ELR (cell line): ENCODE measurements at places on chromosomes 1 and 21.

GRCh38 chr1:90826834-90827233 lies 109.7 kb upstream of the BARHL2 start:
- no peak for DNase-seq

GRCh38 chr1:192952646-192953045 lies 106.5 kb downstream of the UCHL5 start:
- peak; percentile 15 for DNase-seq

DNA sequence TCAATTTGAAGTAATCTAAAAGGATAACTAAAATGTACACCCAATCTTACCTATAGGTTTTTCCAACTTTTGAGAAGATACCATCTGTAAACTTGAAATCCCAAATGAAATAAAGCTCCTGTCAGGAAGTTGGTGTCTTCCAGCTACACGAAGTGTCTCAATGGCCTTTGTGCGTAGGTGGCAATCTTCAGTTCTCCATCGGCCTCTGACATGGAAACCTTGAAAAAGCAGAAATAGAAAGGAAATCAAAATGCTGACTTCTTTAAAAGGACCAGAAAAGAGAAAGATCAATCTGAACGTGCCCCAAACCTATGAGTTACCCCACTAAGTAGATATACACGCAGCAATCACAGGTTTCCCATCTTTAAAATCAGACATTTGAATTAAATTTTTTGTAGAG lies 10.0 kb downstream of the MKNK1 start:
- no peak for DNase-seq

GRCh38 chr1:172770071-172770470 lies 111.2 kb downstream of the FASLG start:
- DNase-seq = no peak

DNA sequence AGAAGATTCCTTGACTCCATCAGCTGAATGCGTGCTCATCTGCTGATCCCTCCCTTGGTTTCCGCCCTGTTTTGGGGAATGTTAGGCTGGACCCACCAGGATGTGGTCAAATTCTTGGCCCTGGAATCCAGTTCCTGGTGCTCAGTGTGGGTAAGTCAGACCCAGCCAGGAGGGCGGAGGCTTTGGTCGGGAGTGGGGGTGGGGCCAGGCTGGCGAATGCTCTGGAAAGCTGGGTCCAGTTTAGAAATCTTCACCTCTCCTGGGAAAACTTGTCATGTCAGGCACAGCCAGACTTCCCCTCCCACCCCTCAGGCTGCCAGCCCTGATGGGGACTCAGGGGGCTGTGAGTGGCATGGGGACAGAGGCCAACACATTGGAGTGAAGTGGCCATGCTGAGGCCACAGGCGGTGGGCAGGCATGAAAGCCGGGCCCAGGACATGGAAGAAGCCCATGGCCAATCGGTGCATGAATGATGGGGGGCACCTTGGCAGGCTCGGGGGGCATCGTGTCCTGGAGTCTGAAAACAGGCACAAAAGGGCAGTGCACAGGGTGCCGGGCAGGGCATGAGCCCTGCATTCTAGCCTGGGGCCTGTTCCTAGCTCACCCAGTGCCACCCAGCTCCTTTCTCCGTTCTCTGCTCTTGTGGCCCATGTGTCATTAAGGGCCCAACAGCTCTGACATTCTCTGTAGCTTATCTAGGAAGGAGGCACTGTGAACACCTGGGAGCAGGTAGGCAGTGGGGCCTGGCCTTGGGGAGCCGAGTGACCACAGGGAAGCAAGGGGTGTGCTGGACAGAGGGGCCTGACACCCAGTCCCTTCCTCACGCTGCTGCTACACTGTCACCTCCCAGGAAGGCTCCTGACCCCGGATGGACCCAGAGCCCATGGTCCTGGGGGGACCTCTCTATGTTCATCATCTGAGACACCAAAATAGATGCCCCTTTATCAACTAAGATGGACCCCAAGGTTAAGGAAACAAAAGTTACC lies 14.6 kb upstream of the PADI1 start:
- peak; percentile 95 for DNase-seq

DNA sequence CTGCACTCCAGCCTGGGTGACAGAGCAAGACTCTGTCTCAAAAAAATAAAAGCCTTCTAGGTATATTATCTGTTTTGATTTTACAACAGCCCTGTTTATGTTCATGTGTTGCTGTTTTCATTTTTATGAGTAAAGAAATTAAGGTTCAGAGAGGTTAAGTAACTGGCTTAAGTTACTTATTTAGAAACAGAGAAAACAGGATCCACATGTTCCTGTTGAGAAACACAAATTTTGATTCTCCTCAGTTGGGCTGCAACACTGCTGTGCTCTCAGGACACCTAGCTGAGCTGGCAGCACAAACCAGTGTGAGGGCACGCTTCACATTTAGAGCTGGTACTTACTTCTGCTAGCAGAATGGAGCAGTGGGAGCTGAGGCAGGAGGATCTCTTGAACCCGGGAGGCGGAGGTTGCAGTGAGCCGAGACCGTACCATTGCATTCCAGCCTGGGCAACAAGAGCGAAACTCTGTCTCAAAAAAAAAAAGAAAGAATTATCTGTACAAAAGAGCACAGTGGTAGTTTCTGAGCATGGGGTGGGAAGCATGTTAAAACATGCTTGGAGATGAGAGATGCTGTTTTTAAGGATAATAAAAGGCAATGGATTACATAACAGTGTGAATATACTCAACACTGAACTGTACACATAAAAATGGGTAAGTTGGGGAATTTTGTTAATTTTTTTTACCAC lies 2.4 kb downstream of the SPRTN start:
- DNase-seq = no peak

- DNase-seq = peak; percentile 92
Observed at GRCh38 chr21:45551316-45551715, 9.1 kb upstream of the SLC19A1 start.

GRCh38 chr1:168653567-168653966 lies 75.4 kb downstream of the DPT start:
- no peak for DNase-seq

- DNase-seq = no peak
Observed at GRCh38 chr1:56115701-56116100, 463.7 kb downstream of the PLPP3 start.

DNA sequence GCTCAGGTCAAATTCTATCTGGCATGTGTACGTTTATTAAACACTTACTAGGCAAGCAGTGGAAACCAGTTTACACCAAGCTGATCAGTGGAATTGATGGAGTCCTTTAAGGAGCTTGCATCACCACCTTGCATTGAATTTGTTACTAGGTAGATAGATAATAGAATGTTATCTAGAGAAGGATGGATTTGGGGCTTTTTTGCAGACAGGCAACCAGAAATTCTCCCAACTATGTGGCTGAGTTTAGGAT lies 44.9 kb downstream of the HHAT start:
- no peak for DNase-seq

DNA sequence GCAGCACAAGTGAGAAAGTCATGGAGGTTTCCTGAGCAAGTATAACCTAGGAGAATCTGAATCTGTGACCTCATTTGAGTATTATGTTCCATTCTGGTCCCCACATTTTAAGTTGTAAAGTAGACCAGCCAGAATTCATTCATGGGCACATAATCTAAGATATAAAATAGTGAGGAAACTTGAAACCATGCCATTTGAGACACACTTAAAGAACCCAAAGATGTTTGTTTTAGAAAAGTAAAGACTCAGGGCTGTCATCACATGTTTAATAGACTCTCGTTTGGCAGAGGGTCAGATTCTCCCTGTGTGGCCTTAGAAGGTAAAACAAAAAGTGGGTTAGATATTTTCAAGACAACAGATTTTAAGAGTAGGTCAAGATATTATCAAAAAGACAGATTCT lies 6.4 kb downstream of the SZT2 start:
- DNase-seq = no peak

DNA sequence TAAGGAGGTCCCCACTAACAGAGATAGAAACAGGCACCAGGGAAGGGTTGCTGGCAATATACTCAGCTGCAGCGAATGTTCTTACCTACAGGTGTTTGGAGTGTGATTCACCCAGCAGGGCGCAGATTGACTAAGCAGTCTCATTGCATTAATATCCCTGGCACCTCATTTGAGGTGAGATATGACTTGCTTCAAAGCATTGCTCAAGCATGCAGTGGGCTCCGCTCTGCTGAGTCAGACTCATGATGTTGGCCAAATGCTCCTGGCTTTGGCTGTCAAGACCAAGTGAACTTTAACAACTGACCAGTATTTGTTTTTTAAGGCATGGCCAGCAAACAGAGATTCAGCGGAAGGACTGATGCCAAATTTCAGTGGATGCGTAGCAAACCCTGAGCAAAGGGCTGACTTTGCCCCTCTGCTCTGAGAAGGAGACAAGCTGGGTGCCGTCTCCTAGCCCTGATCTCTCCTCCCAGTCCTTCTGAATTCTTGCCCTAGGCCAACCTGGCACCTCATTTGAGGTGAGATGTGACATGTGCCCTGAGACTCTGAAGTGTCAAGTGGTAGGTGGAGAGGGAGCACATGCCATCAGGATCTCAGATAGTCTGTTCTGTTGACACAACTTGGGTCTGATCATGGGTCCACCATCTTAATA lies 187.1 kb upstream of the COA6 start:
- peak; percentile 77 for DNase-seq

- peak; percentile 55 for DNase-seq
Observed at GRCh38 chr1:225460737-225461532, 33.1 kb upstream of the LBR start.

- peak; percentile 58 for DNase-seq
Observed at GRCh38 chr1:70290218-70290617, 64.3 kb downstream of the ANKRD13C start.

GRCh38 chr1:173043253-173043652 lies 7.5 kb downstream of the TNFSF18 start:
- DNase-seq = peak; percentile 73

- DNase-seq = no peak
Observed at GRCh38 chr1:172885971-172886370, 164.8 kb downstream of the TNFSF18 start.

- DNase-seq = no peak
Observed at GRCh38 chr1:170887726-170888125, 47.6 kb upstream of the MROH9 start.

DNA sequence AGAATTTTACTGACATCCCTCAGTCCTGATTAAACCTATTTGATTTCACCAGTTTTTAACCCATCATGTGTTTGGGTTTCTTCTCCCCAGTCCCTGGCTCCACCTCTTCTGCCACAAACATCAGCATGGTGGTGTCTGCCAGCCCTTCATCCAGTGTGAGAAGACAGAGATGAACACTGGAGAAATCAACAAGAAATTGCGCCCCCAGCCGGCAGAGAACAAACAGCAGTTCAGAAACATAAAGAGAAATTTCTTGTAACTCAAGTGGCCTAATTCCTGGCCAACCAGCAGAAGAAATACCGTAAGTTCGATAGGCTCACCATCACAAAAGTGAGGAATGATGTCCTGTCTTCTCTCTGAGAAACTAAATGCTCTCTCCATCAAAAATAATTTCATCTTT lies 18.3 kb downstream of the S100A11 start:
- peak; percentile 45 for DNase-seq

DNA sequence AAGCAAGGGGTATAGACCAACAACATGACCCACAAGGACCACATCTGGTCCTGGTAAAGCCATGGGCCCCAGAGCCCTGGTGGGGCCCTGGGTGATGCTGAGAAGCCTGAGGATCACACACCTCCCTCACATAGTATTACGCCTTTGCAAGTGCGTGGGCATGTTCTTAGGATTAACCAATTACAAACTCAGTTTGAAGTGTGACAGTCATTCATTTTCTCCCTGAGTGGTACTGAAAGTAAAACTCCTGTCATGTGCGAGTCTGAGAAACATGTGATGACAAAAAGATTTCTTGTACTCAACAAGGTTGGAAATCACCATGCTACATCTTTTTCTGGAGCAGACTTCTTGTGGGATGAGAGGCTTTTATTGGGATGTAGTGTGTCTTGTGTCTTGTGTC lies 315.3 kb upstream of the DUSP10 start:
- no peak for DNase-seq

DNA sequence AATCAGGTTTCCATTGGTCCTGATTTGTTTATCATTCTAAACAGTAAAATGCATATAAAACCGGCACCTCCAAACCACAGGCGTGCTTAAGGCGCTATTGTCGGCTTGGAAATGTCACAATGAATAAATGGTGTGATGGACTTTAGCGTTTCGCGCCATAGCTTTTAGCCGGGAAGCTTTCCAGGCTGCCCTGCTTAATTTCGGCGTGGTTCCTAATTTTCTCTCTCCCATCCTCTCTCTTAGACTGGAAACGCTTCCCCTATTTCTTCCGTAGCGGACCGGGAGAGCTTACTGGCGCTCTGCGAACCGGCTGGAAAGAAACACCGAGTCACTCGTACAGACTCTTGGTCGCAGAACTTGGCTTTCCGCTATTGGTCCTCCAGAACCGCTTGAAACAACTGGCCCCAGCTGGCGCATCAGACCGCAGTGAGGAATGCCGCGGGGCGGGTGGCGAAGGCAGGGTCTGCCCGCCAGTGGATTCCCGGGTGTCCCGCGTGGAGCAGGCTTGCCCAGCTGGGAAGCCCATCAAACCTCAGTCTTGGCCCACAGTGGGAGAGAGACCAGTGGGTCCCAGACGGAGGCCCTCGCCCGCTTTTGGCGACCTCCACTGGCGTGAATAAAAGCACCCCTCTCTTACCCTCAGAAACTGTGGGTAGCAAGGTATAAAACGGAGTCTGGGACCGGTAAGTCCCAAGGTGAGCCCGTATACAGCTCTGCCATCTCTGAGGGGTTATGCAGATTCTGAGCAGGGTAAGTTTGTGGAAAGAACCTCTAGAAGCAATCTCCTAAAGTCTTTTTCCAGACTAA lies 4.0 kb upstream of the LHX8 start:
- DNase-seq = no peak

- no peak for DNase-seq
Observed at GRCh38 chr1:38186566-38186965, 140.0 kb upstream of the POU3F1 start.

- no peak for DNase-seq
Observed at GRCh38 chr1:207097871-207098324, 6.1 kb upstream of the C4BPA start.

GRCh38 chr1:189424746-189425331 lies 1052.8 kb downstream of the BRINP3 start:
- DNase-seq = no peak

DNA sequence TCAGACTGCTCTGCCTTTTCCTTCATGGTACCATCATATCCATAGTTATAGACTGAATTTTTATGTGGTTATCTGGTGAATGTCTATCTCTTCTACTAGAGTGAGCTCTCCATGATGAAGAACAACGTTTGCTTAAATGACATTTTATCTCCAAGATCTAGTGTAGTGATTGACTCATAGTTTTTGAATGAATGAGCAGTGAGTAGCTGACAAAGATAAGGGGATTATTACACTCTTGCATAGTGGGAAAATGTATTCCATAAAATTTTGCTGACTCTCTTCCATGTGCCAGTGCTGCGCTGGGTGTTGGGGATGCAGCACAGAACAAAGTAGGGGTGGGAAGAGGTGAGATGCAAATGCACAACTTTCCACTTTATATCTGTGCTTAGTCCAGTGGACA lies 147.7 kb downstream of the TGFB2 start:
- peak; percentile 78 for DNase-seq

GRCh38 chr1:40661678-40662077 lies 3.8 kb downstream of the RIMS3 start:
- DNase-seq = no peak
